ENCODE measurements at places on chromosomes 2 and 18.
A peak's percentile ranks its signal among the peaks of the same experiment; 100 is the strongest.

GRCh38 chr2:138949517-138949916, 169.3 kb upstream of the NXPH2 start:
- no peak for DNase-seq

GRCh38 chr18:79896738-79897137, 54.7 kb downstream of the SLC66A2 start:
- no peak for DNase-seq

GRCh38 chr18:33051407-33051806, 278.6 kb upstream of the KLHL14 start:
- DNase-seq = no peak

GRCh38 chr18:70332694-70333093, 43.8 kb downstream of the SOCS6 start:
- DNase-seq = no peak

DNA sequence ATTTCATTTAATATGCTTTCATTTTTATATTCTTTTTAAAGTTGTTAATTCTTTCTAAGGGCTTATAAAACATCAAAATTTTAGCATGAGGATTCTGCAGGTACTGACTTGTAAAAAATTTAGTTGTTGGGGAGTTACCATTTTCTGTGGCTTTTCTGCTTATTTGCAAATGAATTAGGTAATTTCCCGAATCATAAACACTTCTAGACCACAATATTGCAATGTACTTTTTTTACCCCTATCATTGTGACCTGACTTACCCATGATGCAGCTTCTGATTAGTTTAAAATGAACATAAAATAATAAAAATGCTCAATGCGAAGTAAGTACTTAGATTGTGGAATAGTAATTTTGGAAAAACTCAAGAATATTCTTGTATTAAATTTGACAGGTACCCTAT, 11.4 kb downstream of the ARL6IP6 start:
- no peak for DNase-seq

- DNase-seq = no peak
These were observed 185.4 kb downstream of the TFCP2L1 start for GRCh38 chr2:121099329-121100290.

GRCh38 chr2:30355306-30355705, 91.7 kb upstream of the LCLAT1 start:
- no peak for DNase-seq

- no peak for DNase-seq
These were observed 158.5 kb downstream of the LAMA1 start for GRCh38 chr18:6959110-6959509.

- DNase-seq = no peak
These were observed 97.9 kb downstream of the SH3BP4 start for GRCh38 chr2:235049719-235050118.

DNA sequence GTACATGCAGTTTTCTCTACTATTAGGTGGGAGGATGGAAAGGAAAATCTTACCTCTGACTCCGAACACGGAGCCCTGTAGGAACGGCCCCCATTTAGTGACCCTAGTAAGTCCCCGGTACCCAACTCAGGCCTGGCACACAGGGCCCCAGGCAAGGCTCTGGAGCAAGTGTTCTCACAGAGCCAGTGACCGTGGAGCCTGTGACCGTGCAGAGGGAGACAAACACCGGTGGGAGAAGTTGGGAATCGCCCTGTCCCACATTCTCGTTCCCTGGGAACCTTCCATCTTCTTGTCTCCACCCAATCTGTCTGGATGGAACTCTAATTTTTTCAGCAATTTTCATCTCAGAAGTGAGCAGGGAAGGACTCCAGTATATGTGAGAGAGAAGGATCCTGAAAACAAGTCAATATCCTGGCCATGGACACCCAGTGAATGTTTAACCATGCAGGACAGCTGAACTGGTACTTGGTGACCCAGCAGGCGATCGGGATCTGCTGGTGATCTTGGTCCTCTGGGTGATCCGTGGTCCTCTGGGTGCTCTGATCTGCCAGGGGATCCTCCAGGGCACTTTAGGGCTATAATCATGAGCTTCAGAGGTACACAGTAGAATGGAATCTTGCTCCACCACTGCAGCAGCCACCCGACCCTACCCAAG, 348.6 kb upstream of the ID2 start:
- DNase-seq = no peak

- DNase-seq = peak; percentile 53
These were observed 33.2 kb upstream of the FOSL2 start for GRCh38 chr2:28359222-28360057.

DNA sequence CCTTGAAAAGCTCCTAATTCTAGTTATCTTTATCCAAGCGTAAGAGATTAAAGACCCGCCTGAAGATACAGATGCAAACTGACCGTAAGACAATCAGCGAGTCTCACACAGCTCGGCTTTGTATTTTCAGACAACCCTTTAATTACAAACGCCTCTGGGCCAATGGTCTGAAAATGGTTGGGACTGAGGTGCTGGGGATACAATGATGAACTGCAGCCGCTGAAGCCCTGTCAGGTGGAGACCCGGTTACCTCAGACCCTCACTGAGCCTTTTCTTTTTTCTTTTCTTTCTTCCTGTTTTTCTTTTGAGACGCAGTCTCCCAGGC, 715 bp upstream of the CFAP36 start:
- DNase-seq = no peak

DNA sequence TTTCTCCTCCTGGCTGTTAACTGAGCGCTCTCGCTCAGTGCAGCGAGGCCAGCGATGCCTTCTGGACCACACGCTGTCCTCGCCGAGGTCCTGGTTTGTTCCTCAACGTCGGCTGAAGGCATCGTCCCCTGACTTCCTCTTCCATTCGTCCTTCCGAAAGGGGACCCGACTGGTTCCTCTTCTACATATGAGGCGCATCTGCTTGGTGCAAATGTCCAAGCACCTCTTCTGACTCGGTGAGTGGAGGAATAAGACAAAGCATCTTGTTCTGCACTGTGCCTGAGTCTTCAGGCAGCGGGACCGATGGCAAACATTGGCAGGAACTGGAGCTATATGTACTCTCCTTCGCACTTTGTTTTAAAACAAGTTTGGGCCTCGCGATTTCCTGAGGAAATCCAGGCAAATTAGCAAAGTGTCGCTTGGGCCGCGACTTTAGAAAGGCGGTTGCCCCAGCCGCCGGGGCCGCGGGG, 621 bp upstream of the KCNS3 start:
- no peak for DNase-seq

DNA sequence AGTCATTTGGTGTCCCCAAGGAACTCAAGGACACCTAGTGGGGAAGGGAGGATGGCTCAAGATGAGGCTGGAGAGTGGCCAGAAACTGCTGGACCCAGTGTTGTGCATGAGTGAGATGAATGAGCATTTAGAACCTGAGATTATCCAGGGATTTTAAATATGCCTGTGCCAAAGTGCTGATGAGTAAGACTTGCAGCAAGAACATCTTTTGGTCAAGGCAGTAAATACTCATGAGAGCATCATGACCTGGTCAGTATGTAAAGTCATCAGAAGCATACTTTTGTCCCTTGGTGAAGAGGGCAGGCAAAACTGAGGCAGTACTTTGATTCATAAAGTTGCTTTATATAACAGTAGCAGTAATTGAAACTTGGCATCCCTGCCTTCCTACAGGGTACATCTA, 3.1 kb upstream of the SPP2 start:
- DNase-seq = no peak

DNA sequence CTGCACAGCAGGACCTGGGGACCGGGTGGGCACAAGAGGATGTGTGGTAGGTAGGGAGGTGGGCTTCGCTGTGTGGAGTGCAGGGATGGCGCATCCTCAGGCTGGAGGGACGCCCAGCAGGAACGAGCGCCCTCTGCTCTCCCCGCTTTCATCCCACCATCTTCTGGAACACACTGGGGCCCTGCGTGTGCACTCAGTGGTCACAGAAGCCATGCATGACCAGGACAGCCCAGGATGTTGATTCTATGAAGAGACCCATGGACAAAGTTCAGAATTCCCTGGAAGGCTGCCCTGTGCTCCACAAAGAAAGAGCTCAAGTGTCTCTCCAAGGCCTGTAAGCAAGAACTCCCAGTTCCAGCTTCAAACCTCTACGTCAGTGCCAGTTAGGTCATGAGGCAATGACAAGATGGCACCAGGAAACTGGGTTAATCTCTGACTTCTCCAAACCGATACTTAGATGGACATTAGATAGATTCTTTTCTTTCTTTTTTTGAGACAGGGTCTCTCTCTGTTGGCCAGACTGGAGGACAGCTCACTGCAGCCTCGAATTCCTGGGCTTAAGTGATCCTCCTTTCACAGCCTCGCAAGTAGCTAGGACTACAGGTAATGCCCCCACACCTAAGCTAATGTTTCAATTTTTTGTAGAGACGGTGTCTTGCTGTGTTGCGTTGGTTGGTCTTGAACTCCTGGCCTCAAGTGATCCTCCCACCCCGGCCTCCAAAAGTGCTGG, 3.4 kb downstream of the SLC66A2 start:
- no peak for DNase-seq

DNA sequence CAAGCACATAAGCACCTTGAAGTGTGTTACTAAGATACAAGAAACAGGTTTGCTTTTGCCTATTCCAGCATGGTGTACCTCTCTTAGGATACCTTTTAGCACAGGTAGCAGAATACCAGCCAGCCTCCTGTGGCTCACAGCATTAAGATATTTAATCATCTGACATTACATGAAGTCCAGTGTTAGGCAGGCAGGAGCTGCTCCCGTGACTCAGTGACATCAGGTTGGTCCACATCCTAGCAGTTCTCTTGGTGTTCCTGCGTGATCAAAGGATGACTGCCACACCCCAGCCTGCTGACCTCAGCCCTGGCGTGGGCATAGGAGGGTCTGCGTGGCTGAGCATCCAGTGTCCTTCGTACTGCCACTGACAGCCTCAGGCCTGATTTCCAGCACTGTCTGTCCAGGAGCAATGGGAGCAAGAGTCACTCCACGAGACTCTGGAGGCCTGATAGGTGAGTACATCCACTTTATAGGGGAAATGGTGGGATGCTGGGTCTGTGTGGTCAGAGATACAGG, 3.6 kb upstream of the DTYMK start:
- DNase-seq = no peak

- DNase-seq = no peak
These were observed 5.6 kb downstream of the NMUR1 start for GRCh38 chr2:231524477-231525247.

DNA sequence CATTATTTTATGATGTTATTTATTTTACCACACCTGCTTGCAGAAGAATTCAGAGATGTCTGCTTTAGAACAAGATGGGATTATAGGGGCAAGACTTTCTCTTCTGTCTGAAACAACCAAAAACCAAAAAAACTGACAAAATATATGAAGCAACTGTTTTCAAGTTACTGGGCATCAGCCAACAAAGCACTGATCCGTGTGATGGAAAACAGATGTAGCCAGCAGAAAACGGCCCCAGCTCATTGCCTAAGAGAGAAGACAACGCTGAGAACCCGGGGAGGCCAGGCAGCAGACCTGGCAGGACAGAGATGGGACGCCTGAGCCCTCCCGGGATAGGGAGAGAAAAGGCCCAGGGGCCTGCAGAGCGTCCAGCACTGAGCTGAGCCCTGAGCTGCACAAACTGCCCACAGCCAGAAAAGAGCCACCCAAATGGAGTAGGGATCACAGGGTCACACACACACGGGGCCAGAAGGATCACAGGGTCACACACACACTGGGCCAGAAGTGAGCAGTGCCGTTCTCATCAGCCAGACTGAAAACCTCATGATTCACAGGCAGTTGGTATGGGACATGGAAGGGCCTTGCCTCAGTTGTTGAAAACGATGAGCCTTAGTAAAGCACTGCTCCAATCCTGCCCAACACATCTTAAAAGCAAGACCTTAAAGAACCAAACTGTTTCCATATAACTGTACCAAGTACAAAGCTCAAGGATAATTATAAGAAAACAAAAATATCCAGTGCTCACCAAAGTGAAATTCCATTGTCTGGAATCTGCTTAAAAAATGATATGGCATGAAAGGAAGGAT, 12.1 kb downstream of the PXDN start:
- no peak for DNase-seq

GRCh38 chr2:224711859-224712665, 4.1 kb downstream of the CCDC195 start:
- no peak for DNase-seq

DNA sequence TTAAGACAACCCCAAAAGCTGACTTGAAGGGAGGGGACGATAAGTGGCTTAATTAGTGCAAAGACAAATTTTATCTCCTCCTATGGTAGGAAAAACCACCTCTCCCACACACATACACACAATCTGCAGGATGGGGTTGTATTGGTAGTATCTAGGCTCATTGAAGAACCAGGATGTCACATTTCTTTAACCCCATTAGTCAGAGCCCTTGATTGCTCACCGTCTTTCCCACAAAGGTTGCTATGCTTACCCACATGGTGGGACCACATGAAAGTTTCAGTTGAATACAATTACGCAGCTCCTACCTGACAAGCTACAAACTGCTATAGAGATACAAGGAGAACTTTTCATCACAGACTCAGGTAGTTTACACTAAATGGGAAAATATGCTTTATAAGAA, 765.0 kb upstream of the CELF4 start:
- DNase-seq = no peak

- DNase-seq = no peak
These were observed 614.9 kb downstream of the LRP1B start for GRCh38 chr2:141515931-141516330.

DNA sequence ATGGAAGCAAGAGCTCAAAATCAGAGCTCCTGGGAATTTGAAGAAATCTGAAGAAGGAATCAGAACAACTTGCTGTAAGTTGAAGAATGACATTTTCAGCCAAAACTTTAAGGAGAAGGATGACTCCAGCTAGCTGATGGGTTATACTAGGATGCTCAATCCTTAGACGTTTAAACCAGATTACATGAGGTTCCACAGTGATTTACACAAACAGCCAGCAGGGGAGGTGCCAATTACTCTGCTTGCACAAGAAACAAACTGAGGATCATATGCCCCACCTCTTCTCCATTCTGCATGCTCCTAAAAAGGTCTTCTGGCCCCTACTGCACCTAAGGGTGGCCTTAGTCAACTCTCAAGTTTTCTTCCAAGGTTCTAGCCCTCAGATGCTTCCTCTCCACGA, 47.9 kb upstream of the PCBP1 start:
- no peak for DNase-seq

DNA sequence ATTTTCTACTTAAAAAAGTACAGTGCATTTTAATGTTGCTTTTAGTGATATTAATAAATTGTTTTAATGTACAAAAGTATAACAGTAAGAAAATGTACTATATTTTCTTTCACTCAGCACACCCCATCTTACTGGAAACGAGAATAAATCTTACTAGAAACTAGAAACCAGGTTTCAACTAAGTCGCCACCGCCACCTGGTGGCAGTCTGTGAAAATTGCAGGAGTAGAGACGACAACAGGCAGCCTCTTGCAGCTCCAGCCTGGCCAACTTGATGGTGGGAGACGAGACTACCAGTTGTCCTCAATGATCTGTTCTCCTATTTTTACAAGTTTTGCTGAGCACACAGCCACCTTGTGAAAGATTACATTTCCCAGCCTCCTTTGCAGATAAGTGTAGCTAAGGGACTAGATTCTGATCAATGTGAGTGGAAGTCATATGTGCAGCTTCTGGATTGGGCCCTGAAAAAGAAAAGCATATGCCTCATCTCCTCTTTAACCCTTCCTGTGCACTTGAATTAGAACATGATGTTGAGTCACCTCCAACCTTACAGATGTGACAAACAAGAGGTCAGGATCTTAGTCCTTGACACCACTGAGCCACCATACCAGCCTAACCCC, 8.7 kb downstream of the OTOF start:
- DNase-seq = peak; percentile 38

- no peak for DNase-seq
These were observed 60.1 kb downstream of the FMNL2 start for GRCh38 chr2:152395103-152395502.

GRCh38 chr2:158458617-158458920, 1.8 kb downstream of the PKP4 start:
- DNase-seq = no peak
